Stimulated activated CD4-positive, alpha-beta T cell treated with anti-CD3 and anti-CD28 coated beads, Interleukin-2, amount 100 ng/mL, for 48 hours (primary cell): ENCODE measurements at places on chromosomes 1 and 21.

- DNase-seq: no peak
Observed at GRCh38 chr1:8525216-8525557, 207.3 kb downstream of the SLC45A1 start.

DNA sequence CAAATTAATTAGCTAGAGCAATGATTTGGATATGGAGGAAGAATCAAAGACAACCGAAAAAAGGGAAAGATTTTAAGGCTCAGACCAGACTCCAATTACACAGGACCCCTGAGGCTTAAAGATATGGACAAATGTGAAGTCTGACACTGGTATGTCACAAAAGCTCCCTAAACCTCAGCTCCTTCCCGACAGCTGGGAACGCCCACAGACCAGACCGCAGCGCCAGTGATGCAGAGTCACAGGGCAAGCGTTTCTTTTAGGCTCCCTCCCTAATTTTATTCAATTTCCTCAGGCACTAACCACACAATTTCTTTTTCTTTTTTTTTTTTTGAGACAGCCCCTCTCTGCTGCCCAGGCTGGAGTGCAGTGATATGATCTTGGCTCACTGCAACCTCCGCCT is 40.2 kb downstream of the NID1 start:
- no peak for DNase-seq

DNA sequence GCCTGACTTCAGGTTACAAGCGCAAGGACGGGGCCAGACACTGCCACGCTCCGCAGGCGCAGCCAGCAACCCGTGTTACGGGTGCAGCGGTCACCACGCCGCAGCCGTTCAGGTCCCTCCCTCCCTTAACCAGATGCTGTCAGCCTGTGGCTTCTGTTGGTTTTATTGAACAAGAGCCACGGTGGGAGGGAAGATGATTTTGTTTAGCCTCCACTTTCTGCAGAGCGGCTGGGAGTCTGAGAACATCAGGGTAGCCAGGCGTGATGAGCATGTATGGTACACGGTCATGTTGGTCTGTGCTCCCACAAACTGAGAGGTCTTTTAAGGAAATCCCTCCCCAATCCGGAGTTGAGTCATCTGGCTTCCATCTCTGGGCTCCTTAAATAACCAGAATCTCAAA is 18.5 kb upstream of the ADARB1 start:
- no peak for DNase-seq

- DNase-seq: no peak
Observed at GRCh38 chr1:78587211-78587610, 33.0 kb upstream of the IFI44L start.

DNA sequence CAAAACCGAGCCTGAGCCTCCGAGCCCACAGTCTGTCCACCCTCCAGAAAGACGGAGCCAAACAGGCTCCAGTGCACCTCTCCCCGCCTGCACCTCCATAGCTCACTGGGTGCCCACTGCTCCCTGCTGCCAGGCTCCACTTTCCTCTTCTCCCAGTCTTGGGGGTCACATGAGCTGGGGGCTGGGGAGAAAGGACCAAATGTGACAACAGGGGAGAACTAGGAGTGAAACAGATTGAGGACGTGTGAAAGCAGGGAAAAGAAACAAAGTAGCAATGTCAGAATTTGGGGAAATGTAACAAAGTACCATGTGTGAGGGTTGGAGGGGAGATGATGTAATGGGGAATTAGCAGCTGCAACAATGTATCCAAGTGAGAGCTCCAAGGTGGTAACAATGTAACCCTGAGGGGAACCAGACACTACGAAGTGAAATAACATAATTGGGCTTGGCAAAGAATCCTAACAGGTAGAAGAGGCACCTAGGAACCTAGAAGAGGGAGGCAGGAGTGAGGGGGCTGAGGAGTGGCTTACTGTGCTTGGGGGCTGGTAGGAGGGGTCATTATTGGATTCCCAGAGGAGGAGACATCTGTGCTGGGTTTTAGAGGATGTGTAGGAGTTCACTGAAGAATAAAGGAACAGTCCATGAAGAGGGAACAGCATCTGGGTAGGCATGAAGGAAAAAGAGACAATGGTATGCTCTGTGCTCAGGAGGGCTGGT is 12.5 kb downstream of the SDC3 start:
- DNase-seq: no peak

GRCh38 chr1:114196992-114197907 is 43.6 kb upstream of the SYT6 start:
- DNase-seq: no peak

- no peak for DNase-seq
Observed at GRCh38 chr1:241819340-241819866, 28.6 kb upstream of the EXO1 start.

DNA sequence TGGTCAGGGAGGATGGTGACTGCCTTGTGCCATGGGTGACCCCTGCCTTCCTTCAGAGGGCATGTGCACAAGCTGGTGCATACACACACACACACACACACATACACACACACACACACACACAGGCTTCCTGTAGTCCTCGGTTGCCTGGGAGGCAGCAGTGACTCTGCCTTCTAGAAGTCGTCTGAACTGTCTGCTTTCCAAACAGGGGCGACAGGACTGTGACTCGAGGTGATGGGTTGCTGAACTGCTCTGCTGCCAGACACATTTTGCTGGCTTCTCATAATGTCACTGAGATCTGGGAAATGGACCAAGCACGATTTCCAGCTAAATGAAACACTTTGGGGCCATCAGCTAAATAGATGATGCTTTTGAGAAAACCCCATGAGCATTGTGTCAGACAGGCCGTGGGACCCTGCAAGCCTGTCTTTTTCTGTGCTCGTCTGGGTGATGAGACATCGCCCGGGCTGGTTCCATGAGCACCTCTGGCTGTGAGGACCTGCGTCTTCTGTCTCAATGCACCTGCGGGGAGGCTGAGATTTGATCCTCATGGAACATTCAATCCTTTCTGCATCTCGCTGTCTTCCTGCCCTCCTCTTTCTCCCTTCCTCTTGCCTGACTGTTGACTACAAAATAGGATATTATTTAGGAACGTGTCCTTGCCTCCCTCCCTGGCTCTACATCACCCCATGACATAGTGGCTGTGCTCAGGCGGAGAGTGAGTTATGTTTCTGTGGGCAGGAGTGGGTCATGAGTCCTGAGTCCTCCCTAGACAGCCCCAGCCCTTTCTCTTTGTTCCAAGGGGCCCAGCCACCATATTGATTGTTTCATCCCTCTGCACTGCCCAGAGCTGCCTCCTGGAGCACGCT is 436.8 kb downstream of the CAMTA1 start:
- DNase-seq: no peak

DNA sequence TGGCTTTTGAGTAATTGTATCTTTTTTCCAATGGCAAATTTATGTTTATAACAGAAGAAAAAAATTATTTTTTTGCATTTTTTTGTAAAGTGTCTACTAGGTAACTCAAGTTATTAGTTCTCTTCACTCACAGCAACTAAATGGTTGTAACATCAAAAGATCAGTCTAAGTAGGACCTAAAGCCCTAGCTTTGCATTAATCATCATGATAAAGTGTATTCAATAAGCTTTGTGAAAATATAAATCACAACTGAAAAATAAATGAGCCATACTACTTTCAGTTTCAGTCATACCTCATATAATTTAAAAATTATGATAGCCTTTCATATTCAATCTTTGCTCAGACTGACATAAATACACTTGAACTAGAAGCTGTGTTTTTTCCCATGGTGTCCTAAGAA is 6.9 kb downstream of the TAF5L start:
- DNase-seq: no peak

DNA sequence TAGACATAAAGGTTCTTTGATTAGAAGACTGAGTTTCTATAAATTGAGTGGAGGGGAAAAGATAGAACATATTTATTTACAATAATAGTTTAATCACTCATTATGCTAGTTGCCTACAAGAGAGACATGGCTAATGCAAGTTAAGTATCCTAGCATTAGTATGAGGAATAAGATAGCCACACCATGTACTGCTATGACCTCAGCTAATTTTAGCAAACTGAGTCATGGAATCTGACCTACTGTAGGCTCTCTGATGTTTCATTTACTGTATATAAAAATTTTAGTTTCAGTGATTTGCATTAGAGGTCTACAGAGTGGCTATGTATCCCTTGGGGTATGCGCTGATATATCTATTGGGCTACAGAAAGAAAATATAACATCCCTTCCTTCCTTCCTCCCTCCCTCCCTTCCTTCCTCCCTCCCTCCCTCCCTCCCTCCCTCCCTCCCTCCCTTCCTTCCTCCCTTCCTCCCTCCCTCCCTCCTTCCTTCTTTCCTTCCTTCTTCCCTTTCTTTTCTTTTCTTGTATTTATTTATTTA is 5.8 kb downstream of the AGL start:
- no peak for DNase-seq
